Thymus (tissue), 14 donors: ENCODE measurements at places on chromosomes 2 and 18.

DNA sequence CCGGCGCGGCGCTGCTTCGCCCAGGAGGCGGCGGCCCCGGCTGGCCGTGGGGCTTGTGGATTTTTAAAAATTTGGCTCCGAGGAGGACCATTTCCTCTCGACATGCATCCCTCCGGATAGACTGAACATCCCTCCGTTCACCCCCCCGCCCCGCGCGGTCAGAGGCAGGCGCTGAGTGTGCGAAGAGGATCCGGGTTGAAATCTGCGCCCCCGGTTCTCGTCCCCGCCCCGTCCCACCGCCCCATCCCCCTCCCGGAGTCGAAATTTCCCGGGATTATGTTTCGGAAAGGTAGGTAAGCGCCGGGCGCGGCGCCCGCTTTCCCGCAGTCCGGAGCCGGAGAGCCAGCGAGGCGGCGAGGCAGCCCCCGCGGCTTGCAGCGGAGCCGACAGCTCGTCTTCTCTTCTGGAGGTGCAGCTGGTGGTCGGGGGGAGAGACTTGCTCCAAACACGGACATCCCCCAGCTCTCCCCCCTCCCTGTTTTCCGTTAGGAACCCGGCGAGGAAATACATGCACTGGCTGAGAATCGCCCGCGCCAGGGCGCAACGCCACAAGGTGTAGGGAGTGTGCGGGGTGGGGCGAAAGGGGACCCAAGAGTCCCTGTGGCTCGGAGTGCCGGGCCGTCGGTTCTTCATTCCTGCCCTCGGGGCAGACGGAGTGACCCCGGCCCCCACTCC, at the start of gene PRKCE:
Gene PRKCE (plus strand): TSS at position 261 of the 675 bp plus-strand sequence.
- peaks cover 25% of the 10 kb centered on the region for H3K4me1 ChIP-seq
- no peak for DNase-seq
- peak within 1 kb of the TSS; percentile 70 for H3K4me3 ChIP-seq
- H3K27me3 ChIP-seq = peaks cover 7% of the 10 kb centered on the region
- H3K27ac ChIP-seq = peak within 1 kb of the TSS; percentile 89

DNA sequence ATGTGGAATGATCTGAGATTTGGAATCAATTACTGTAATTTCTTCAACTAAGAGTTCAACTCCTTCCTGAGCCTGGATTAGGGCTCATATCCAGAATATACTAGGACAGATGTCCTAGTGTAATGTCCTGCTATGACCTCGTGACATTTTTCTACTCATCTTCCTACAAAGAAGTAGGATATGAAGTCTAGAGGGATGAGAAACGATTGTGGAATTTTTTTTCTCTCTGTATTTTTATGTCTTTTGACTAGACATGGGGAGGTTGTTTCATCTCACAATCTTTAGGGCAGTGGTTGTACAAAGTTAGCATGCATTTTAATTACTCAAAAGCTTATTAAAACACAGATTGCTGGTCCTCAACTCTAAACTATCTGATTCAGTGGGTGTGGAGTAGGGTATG, 203.0 kb downstream of the PARD3B start:
- no peaks in the 10 kb centered on the region for H3K4me1 ChIP-seq
- DNase-seq = no peak
- no peak overlapping the region for H3K4me3 ChIP-seq

GRCh38 chr2:212915121-212915782, 236.2 kb downstream of the IKZF2 start:
- H3K27me3 ChIP-seq = no peaks in the 10 kb centered on the region
- peak overlapping the region; percentile 64 for H3K27ac ChIP-seq
- no peak for DNase-seq
- H3K4me1 ChIP-seq = peaks cover 18% of the 10 kb centered on the region
- H3K36me3 ChIP-seq = no peaks in the 10 kb centered on the region

DNA sequence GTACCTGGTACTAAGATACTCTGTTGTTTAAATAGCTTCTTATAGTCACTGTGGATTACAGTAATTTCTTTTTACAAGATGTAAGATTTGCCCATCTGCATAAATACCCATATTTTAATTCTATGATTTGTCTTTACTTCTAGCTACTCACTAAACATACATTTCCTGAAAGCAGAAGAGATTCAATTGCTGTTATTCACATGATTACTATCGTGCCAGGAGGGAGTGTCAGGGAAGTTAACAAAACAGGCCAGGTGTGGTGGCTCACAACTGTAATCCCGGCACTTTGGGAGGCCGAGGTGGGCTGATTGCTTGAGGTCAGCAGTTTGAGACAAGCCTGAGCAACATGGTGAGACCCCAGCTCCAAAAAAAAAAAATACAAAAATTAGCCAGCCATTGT, 33.8 kb downstream of the PRKCE start:
- no peak overlapping the region for H3K4me3 ChIP-seq
- H3K27me3 ChIP-seq = no peaks in the 10 kb centered on the region
- H3K36me3 ChIP-seq = no peaks in the 10 kb centered on the region
- H3K27ac ChIP-seq = no peak overlapping the region

- no peaks in the 10 kb centered on the region for H3K27me3 ChIP-seq
- H3K4me3 ChIP-seq = no peak overlapping the region
- H3K4me1 ChIP-seq = no peaks in the 10 kb centered on the region
- DNase-seq = no peak
These were observed 240.0 kb upstream of the NT5C1B start for GRCh38 chr2:18829251-18829902.

DNA sequence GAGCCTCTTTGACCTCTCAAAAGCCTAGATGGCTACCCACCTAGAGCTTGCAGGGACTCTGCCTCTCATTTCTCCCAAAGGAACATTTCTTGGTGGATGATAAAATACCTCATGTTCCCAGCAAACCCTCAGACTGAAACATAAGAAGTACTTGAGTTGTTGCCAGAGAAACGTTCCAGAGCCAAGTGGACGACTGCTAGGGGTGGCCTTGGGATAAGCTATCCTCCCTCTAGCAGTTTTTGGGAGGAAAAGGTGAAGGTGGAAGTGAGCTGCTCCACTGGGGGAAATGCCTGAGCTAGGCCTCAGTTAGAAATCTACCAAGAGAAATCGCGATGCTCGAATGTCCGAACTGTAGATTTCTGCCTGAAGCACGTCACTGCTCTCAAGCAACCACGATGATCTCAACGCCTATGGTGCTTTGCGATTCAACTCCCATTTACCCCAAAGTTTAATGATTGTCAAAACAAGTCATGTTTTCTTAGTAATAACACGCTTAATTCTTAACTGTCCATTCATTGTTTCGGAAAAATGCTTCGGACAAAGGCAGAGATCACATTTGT, 91.5 kb downstream of the CCBE1 start:
- no peaks in the 10 kb centered on the region for H3K27me3 ChIP-seq
- no peaks in the 10 kb centered on the region for H3K36me3 ChIP-seq
- H3K4me3 ChIP-seq = no peak overlapping the region
- no peaks in the 10 kb centered on the region for H3K4me1 ChIP-seq
